ENCODE measurements at places on chromosomes 13 and 19.
A peak's percentile ranks its signal among the peaks of the same experiment; 100 is the strongest.

DNA sequence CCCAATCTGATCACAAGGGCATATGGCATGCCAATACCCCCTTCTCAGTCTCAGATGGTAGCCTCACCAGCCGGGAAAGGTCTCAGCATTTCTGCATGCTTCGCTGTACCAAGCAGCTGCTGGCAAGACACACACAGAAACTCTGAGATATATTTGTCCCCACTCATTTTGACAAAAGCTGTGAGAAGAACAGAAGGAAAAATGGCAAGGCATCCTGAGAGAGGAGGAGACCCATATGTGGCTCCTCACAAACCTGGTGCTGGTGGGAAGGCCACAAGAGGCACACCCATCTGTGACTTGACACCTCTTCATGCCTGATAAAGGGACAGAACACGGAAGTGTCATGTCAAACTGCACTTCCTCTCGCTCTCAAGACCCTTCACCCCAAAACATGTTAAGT, 36.7 kb upstream of the DOCK9 start:
- DNase-seq: no peak

DNA sequence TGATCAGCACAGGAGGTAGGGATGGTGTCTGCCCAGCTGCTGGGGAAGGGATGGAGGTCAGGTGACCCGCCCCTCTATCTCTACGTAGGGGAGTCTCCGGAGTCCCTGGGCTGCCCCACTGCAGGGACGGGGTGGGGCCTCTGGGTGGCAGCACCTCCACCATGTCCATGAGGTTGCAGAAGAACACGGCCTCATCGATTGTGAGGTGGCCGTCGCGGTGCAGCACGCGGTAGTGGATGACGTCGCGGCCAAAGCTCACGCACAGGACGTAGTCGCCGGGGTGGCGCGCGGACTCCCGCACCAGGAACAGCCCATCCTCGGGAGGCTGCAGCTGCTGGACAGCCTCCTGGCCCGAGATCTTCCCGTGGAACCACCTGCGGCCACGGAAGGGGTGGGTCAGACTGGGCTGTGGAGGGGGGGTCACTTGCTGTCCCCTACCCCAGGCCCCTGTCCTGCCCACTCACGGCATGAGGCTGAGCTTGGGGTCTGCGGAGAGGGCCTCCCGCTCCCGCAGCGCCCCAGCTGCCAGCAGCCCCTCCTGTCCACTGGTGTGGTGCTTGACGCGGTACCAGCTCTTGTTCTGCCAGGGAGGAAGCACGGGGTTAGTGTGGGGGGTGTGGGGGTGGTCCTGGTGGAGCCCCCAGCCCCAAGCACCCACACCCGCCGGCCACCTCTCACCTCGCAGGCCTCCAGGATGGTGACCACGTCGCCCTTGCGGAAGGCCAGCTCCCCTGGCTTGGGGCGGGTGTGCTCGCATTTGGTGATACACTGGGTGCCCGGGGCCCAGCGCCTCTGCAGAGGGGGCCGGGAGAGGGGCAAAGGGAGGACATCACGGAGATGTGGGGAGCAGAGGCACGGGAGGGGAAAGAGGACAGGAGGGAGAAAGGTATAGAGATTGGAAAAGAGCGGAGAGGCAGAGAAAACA, 2.3 kb downstream of the MATK start:
- DNase-seq: peak; percentile 85

DNA sequence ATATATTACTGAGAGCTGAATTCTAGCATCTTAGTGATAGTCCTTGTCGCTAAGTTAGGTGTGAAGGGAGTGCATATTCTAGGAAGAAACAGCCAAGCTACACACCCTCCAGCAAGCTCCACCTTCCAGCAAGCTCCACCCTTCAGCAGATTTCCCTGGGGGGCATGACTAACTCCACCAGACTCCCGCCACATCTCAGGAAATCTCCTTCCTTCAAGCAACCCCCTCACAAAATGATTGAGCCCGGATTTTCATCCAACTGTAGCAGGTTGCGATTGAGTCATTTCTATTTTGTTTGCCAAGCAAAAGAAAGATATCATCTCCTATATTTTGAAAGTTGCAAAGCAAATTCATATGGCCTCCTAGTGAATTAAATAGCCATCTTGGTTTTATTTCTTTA, 162.1 kb upstream of the TMTC4 start:
- DNase-seq: no peak

GRCh38 chr19:24054044-24054935, 32.7 kb upstream of the ZNF254 start:
- no peak for DNase-seq

DNA sequence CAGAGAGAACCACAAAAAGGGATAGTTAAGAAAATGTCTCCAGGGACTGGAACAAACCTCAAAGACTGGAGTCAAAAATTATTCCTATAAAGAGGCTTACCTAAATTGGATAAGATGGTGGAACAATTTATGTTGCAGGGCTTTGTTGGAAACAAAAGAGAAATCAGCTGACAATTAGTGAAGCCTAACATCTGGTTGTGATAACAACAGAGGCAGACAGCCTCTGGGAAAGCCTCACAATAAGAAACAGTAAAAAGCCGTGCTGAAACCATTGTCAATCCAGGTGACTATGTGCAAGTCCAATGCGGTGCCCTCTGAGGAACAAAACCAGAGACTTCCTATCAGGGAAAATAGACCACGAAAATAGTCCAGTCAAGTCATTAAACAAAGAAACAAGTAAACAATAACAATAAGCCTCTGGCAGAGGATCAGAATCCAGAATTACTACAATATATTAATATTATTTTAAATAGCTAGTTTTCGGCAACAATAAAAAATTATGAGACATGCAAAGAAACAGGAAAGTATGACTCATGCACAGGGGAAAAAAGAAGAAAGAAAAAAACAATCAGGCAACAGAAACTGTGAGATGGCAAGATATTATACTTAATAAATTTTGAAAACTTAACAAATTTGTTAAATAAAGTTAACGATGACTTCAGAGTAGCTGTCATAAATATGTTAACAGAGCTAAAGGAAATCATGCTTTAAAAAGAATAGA, 99.7 kb upstream of the RXFP2 start:
- no peak for DNase-seq

DNA sequence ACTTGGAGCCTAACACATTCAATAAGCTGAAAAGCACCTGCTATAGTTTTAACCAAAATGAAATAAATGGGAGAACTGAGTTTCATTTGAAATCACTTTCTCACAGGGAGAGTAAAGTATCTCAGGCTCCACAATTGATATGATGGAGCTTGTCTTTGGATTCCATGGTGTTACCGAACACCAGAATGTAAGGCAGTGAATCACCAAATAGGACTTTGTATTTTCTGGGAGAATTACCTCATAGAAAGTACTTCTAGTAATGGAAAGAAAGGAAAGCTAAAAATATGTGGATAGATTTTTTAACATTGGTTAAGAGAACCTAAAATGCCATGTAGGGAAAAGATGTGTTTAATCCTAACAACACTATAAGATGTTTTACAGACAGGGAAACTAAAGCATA, 123.6 kb downstream of the NALCN start:
- DNase-seq: no peak

Data from iPS-NIHi11 (cell line).